Activated naive CD8-positive, alpha-beta T cell treated with anti-CD3 and anti-CD28 coated beads for 36 hours (primary cell): ENCODE measurements at places on chromosomes 1 and 21. TPM values are rescaled to one million over a fixed set of nuclear protein-coding genes. Genes with fewer than 3 reads are reported as not detected.

Gene FRRS1
- 4.2 TPM for total RNA-seq

Gene PDPN
- not detected for total RNA-seq

Gene LCE1B
- not detected for total RNA-seq

Gene PALMD
- not detected for total RNA-seq

Gene HRNR
- not detected for total RNA-seq
